SJCRH30 (cell line): ENCODE measurements at places on chromosomes 12 and 14. TPM values are rescaled to one million over a fixed set of nuclear protein-coding genes. Genes with fewer than 3 reads are reported as not detected.

DNA sequence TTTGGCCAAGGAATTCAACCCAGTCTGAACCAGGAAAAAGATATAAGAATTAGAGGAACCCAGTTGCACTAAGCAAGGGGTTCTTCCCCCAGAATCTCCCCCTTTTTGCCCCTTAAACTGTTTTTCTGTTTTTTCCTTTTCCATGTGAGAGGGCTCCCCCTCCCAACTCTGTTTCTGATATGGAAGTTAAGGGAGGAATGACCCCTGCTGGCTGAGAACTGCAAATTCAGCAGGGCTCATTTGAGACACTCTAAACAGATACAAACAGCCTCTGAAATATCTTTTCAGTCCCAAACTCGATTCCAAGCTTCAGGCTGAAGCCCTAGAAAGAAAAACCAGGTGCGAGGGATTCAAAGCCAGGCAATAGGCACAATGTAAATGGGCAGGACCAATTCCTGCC is 132.7 kb downstream of the SLC41A2 start:
- H3K4me1 ChIP-seq: no peaks in the 10 kb centered on the region
- H3K27ac ChIP-seq: no peak overlapping the region
- H3K27me3 ChIP-seq: no peaks in the 10 kb centered on the region
- no peak overlapping the region for H3K4me3 ChIP-seq
- H3K36me3 ChIP-seq: no peaks in the 10 kb centered on the region

- H3K4me3 ChIP-seq: no peak overlapping the region
- H3K36me3 ChIP-seq: no peaks in the 10 kb centered on the region
- no peaks in the 10 kb centered on the region for H3K27me3 ChIP-seq
- no peak for DNase-seq
These were observed 30.4 kb upstream of the TRAF3 start for GRCh38 chr14:102746634-102747438.

PAPLN gene
- total RNA-seq: not detected in 2 replicates

TDP1 gene
- total RNA-seq: 54.0 and 58.5 TPM in 2 replicates

GRCh38 chr12:124992874-124993625 is 395 bp upstream of the BRI3BP start:
- H3K27me3 ChIP-seq: no peaks in the 10 kb centered on the region
- no peaks in the 10 kb centered on the region for H3K4me1 ChIP-seq
- H3K4me3 ChIP-seq: peak overlapping the region; percentile 82
- peak; percentile 67 for DNase-seq
- H3K27ac ChIP-seq: peak overlapping the region; percentile 9; the same call in 1 of the 2 replicates
- H3K36me3 ChIP-seq: no peaks in the 10 kb centered on the region

BTG1 gene
- 14.1 and 14.3 TPM in 2 replicates for total RNA-seq
